ENCODE measurements at places on chromosomes 7 and 10.

- no peak for DNase-seq
These were observed 936 bp upstream of the REPIN1 start for GRCh38 chr7:150367677-150368095.

GRCh38 chr10:125983161-125983560 is 86.8 kb downstream of the FANK1 start:
- DNase-seq: no peak

GRCh38 chr7:54846273-54846672 is 87.3 kb upstream of the SEC61G start:
- no peak for DNase-seq

GRCh38 chr7:138205614-138206150 is 129.4 kb downstream of the AKR1D1 start:
- no peak for DNase-seq

DNA sequence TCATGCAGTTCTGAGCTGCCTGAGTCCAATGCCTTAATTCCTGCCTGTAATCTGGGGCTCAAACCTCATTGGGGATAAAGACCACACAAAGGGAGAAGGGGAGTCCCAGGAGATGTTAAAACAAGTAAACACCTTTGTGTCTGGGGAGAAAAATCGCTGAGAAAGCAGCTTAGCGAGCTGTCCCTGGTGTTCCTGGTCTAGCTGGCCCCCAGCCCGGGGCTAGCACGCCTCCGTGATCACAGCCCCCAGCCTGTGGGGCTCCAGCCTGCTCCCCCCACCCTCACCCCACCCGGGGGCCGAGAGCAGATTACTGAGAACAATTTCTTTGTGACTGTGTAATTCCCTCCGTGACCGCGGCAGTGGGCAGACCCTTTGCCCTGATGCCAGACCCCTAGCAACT is 24.8 kb downstream of the DPCD start:
- DNase-seq: no peak

DNA sequence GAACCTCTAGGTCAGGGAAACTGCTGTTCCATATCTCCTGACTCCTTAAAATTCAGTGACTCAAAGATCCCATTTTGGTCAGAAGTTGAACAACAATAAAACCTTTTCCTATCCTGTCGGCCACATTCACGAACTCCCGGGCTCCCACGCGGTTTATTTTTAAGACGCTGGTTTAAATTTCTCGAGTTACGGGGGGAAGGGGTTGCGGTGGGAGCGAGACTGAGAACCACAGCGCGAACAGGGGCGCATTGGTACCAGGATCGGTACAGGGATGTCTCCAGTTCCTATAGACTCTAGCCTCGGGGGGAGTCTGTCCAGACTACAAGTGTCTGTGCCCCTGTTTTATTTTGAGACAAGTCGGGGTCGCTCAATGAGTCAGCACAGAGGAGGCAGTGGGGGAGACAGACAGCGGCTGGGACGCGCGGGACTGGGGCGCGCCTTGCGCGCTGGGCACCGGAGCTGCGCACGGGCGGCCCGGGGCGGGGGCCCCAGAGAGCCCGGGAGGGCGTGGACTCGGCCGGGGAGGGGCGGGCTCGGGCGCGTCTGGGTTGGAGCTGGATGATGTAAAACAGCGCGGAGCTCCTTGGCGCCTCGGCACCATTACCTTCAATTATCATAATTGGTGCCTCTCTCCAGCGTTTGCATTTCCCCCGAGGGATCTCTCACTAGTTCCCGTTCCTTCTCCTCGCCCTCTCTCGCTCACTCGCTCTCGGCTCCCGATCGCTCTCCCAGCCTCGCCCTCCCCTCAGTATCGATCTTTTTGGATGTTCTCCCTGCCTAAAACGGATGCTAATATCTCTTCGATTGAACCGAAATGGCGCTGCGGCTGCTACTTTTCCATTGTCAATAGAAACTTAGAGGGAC is 8.7 kb upstream of the BAMBI start:
- no peak for DNase-seq

DNA sequence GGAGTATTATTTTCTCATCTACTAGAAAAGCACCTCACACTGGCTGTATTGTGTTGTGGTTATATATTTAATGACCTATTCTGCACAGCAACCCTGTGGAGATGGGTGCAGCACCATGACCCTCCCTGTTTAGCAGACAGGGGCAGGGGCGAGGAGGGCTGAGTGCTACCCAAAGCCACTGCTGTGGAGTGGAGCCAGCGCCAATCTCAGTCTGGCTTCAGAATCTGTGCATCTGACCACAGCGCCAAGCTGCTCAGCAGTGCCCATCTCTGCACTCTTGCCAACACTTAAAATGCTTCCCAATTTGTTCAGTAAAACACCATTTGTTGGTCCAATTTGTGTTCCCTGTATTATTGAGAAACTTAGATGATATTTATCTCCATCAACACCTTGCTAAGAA is 239.1 kb downstream of the ZMYND11 start:
- DNase-seq: no peak

DNA sequence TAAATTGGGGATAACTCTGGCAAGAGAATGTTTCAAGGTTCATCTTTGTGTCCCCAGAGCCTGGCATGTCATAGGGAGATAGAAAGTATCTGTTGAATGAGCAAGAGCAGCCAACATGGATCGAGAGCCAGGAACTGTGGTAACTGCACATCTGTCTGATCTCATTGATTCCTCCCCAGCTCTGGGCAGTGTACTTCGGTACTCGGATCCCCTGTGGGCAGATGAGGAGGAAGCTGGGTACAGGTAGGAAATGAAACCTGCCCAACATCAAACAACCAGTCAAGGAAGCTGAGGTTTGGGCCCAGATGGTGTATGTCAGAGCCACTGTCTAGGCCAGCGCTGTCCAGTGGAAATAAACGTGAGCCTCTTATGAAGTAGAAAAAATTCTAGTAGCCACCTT is 76.4 kb downstream of the GRK5 start:
- DNase-seq: no peak

DNA sequence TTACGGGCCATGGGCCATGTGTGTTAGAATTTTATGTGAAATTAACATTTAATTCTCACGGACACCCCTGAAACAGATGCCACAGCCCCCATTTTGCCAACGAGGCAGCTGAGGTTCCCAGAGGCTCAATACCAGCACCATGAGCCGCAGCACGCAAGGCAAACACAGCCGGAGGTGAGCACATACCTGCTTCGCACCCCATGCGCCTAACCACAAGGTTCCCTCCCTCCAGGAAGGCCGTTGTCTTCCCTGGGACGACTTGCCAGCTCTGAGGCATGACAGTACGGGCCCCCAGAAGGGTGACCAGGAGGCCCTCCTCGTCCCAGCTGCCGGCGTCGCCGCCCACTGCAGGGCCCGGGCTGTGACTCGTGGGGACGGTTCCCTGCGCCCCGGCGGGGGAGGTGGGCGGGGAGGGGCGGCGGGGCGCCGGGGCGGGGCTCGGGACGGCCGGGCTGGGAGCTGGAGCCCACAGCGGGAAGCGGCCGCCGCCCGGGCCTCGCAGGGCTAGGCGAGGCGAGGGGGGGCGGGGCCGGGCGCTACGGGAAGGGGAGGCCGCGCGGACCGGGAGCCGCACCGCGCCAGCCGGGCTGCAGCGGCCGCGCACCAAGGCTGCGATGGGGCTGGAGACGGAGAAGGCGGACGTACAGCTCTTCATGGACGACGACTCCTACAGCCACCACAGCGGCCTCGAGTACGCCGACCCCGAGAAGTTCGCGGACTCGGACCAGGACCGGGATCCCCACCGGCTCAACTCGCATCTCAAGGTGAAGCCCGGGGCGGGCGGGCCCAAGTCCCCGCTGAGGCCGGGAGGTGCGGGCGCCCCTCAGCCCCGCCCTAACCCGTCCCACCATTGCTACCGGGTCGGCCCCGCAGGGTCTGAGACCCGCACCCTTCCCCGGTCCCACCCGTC is at the start of gene CAV2:
TSS of gene CAV2 (plus strand) at position 571 of the 910 bp plus-strand sequence. CDS start at position 615, 44 bp downstream.
- no peak for DNase-seq

DNA sequence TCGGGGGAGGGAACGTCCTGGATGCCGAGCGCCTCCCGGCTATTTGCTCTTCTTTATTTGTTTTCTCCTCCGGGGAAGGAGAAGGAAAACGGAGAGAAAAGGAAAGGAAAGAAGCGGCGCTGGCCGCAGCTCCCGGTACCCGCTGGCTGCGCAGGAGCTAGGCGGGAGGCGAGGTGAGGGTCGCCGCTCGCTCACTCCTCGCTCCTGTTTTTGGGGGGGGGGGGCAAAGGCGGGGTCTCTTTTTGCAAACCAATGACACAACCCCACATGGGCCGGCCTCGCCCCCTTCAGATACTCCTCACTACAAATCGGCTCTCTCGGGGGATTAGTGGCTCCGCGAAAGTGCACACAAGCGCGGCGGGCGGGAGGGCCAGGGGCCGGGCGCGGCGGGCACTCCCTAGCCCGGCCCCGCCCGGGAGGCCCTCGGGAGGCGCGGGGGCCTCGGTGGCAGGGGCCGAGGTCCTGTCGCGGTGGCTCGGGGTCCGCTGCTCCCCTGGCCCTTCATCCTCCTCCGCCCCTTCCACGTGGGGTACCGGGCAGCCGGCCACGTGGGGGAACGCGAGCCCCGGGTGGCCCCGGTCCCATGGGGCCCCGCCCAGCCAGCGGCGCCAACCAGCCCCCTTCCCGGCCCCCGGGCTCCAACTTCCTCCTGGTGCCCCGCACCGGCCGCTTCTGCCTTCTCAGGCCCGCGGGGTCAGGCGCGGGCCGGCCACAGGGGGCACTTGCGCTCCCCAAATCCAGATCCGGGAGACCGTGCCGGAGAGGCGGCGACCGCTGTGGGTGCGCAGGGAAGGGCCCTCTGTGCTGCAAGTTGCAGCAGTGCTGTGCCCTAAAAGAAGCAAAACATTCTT is 718 bp upstream of the CTBP2 start:
- DNase-seq: no peak

DNA sequence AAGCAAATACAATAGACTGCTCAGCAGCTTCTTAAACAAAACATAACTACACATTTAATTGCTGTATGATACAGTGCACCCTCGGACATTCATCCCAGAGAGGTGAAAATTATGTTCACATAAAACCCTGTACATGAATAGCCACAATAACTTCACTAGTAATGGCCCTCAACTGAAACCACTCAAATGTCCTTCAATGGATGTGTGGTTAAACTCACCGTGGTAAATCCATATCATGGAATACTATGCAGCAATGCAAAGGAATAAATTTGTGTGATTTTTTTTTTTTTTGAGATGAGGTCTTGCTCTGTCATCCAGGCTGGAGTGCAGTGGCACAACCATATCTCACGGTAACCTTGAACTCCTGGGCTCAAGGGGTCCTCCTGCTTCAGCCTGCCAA is 252.7 kb downstream of the TCERG1L start:
- no peak for DNase-seq
